ENCODE measurements at places on chromosomes 13 and 19. TPM values are rescaled to one million over a fixed set of nuclear protein-coding genes. Genes with fewer than 3 reads are reported as not detected.

Gene CGB1
- 2.6 TPM for total RNA-seq

Gene OR10H1
- total RNA-seq, result not detected

Gene LRRC63
- total RNA-seq, result not detected

Gene FPR1
- 3.8 TPM for total RNA-seq

Gene CEACAM21
- not detected for total RNA-seq

Gene ZNF547
- total RNA-seq, result 1.9 TPM

Gene C13orf42
- total RNA-seq, result not detected

Gene SLC8A2
- total RNA-seq, result not detected

Gene TEX29
- not detected for total RNA-seq

Gene OR7A5
- total RNA-seq, result not detected

Gene ZNF792
- 8.0 TPM for total RNA-seq

Gene RB1
- total RNA-seq, result 3.2 TPM

Gene IGFL2
- total RNA-seq, result not detected

Gene KASH5
- total RNA-seq, result not detected

Gene ZNF331
- 12.3 TPM for total RNA-seq

Gene ASPDH
- total RNA-seq, result not detected

Data from M059J (cell line).